ENCODE measurements at places on chromosomes 6 and 20. TPM values are rescaled to one million over a fixed set of nuclear protein-coding genes. Genes with fewer than 3 reads are reported as not detected.

Gene CFAP61
- total RNA-seq: not detected

Gene GSTA3
- total RNA-seq: not detected

Gene PNPLA1
- total RNA-seq: not detected

Gene MCCD1
- total RNA-seq: not detected

Gene NAPB
- 9.0 TPM for total RNA-seq

Gene SLC17A2
- not detected for total RNA-seq

Gene PGC
- total RNA-seq: not detected

Gene SNAI1
- 2.0 TPM for total RNA-seq

Gene SLC17A3
- total RNA-seq: not detected

Gene AP5S1
- 23.1 TPM for total RNA-seq

Gene TAGAP
- total RNA-seq: not detected

Gene LRRC73
- not detected for total RNA-seq

Gene PCSK2
- not detected for total RNA-seq

Gene ADGB
- total RNA-seq: not detected

Gene ZBTB12
- total RNA-seq: 2.3 TPM

Gene NT5E
- 315 TPM for total RNA-seq

Gene ARMC2
- total RNA-seq: 1.7 TPM

Gene RIMS1
- not detected for total RNA-seq

Gene CCN6
- not detected for total RNA-seq

Gene GJA1
- total RNA-seq: 237 TPM

Gene LPIN3
- total RNA-seq: 18.1 TPM

Gene NKX2-4
- total RNA-seq: not detected

Gene TBC1D7
- 18.6 TPM for total RNA-seq

Gene SLC22A3
- not detected for total RNA-seq

Gene SLC22A2
- total RNA-seq: not detected

Gene FAM209B
- not detected for total RNA-seq

Gene CYP24A1
- not detected for total RNA-seq

Gene FOXQ1
- not detected for total RNA-seq

Gene TCF19
- 34.0 TPM for total RNA-seq

Gene TAPBP
- 100 TPM for total RNA-seq

Gene TBXT
- total RNA-seq: not detected

Gene RAB32
- 161 TPM for total RNA-seq

Gene TPBG
- 83.3 TPM for total RNA-seq

Gene TRIM40
- total RNA-seq: not detected

Gene CHRNA4
- not detected for total RNA-seq

Gene MOXD1
- total RNA-seq: 24.2 TPM

Gene TREM2
- total RNA-seq: not detected

Gene PLN
- 0.58 TPM for total RNA-seq

Gene BFSP1
- 2.3 TPM for total RNA-seq

Gene MROH8
- total RNA-seq: under 0.01 TPM

Gene PRND
- not detected for total RNA-seq

Gene NRSN1
- total RNA-seq: not detected

Gene HBS1L
- total RNA-seq: 122 TPM

Gene SLA2
- total RNA-seq: not detected

All from myometrial cell (primary cell).